Hematopoietic multipotent progenitor cell treated with erythropoietin and hydrocortisone succinate and interleukin-3 and kit ligand, for 8 days (in vitro differentiated cells): ENCODE measurements at places on chromosomes 16 and 17.

GRCh38 chr17:32720671-32721070, 156.3 kb downstream of the MYO1D start:
- DNase-seq = no peak

GRCh38 chr16:77298418-77299360, 99.5 kb downstream of the SYCE1L start:
- no peak for DNase-seq

- no peak for DNase-seq
Observed at GRCh38 chr16:78513838-78514237, 414.4 kb downstream of the WWOX start.

GRCh38 chr17:74145756-74146155, 57.7 kb upstream of the RPL38 start:
- no peak for DNase-seq

DNA sequence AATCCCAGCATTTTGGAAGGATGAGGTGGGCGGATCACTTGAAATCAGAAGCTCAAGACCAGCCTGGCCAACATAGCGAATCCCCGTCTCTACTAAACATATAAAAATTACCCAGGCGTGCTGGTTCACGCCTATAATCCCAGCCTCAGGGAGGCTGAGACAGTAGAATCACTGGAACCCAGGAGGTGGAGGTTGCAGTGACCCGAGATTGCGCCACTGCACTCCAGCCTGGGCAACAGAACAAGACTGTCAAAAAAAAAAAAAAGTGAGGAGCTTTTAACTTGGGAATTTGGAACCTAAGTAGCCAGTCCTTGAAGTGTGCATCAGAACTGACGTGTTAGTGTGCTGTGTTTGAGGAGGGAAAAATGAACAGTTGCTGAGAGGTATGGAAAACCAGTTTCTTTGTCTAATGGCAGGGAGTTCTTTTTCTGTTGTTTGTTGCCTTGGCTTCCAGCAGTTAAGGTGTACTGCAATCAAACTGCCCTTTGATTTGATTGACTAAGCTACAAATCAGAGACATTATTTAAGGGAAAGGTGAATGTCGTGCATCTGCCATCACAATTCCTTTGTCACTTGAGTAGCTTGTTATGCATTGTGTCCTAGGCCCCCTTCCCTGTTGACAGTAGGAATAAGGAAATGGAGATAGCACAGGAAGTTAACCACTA, 8.6 kb upstream of the DUSP14 start:
- DNase-seq = no peak

DNA sequence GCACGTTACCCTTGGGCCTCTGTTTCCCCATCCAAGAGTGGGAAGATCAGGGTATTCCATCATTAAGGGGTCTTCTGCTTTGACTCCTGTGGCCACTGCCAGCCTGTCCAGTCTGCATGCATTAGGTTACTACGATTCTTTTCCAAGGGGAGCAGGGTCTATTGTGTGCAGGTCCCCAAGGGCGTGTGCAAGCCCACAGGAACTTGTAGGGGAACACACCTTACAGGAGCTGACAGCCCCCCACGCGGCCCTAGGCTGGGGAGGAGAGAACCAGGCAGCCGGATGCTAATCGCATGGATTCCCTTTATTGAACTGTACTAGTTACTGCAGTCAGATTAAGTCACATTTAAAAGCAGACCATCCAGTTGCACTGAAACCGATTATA, 116.7 kb downstream of the C16orf78 start:
- DNase-seq = no peak

DNA sequence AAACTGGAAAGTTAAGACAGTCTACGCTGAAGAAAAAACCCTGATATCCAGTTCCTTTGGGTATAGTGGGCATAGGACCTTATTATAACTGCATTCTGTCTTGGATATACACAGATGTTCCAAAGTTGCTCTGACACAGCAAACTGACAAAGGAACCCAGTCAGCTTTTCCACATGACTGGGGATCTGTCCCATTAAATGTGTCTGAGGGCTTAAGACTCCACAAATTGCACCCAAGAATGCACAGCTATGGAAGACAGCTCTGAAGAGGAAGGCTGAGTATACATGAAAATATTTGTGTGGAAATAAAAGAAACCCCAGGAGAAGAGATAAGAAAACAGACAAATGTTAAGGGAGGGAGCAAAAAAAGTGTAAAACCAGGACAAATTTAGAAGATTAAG, 114.1 kb downstream of the SPAG9 start:
- no peak for DNase-seq

- peak; percentile 69 for DNase-seq
Observed at GRCh38 chr17:77096570-77097214, 44.1 kb upstream of the SEC14L1 start.
